ENCODE measurements at places on chromosomes 12 and 14.

GRCh38 chr12:124902916-124903315 lies 11.5 kb downstream of the UBC start:
- no peak for DNase-seq

- DNase-seq, result no peak
These were observed 9.4 kb downstream of the TRAFD1 start for GRCh38 chr12:112134731-112135130.

- DNase-seq, result peak; percentile 84
These were observed 193.4 kb downstream of the ERC1 start for GRCh38 chr12:1184402-1184801.

GRCh38 chr14:72518809-72519377 lies 375.0 kb downstream of the DPF3 start:
- DNase-seq, result no peak

DNA sequence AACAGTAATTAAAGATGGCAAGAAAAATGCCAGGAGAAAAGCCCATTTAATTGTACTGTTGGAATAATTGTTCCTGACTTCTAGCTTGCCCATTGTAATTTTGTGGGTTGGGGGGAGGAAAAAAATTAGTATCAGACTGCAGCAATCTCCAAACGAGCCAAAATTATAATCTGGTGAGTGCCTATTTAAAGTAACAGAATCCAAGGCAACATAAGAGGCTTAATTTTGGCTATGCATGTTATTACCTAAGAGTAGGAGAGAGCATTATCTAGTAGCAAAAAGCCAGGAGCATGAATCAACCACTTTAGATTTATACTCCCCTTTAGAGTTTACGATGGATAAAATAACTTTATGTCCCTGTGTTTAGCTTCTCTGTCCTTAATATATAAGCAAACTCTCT lies 14.6 kb upstream of the DENND5B start:
- no peak for DNase-seq

DNA sequence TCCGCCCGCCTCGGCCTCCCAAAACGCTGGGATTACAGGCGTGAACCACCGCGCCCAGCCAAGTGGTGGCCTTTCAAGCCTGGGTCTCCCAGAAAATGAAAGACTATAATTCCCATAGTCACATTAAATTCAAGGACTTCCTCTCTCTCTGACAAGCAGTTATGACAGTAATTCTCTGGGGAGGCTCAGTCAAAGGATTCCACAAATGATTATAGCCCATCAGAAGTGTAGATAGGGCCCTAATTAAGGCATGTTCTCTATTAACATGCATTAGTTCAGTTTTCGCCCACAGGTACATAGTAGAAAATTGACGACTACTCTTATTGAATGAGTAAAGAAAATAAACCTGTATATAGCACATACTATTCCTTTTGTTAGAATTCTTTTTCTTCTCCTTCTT lies 16.4 kb downstream of the PRMT8 start:
- no peak for DNase-seq

GRCh38 chr12:106090591-106091445 lies 47.9 kb downstream of the NUAK1 start:
- peak; percentile 95 for DNase-seq

DNA sequence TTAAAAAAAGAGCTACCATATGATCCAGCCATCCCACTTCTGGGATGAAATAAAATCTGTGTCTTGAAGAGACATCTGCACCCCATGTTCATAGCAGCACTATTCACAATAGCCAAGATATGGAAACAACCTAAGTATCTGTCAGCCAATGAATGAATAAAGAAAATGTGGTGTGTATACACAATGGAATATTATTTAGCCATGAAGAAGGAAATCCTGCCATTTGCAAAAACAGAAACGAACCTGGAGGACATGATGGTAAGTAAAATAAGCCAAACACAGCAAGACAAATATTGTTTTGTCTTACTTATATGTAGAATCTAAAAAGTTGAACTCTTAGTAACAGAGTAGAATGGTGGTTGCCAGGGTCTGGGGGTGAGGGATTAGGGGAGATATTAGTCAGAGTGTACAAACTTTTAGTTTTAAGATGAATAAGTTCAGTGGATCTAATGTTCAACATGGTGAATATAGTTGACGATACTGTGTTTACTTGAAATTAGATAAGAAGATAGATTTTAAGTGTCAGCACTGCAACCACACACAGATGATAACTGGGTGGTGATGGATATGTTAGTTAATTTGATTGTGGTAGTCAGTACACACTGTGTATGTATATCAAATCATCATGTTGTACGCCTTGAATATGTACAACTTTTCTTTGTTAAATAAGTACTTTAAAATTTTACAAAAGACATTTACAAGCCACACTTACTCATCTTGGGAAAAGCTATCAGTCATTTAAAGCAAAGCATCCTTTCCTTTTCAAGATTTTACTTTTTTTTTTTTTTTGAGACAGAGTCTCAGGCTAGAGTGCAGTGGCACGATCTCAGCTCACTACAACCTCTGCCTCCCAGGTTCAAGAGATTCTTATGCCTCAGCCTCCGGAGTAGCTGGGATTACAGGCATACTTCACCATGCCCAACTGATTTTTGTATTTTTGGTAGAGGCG lies 89.9 kb downstream of the BICD1 start:
- DNase-seq, result no peak

GRCh38 chr14:56963381-56963780 lies 153.1 kb upstream of the OTX2 start:
- no peak for DNase-seq

- no peak for DNase-seq
These were observed 483.0 kb upstream of the CCDC196 start for GRCh38 chr14:66003082-66003730.

DNA sequence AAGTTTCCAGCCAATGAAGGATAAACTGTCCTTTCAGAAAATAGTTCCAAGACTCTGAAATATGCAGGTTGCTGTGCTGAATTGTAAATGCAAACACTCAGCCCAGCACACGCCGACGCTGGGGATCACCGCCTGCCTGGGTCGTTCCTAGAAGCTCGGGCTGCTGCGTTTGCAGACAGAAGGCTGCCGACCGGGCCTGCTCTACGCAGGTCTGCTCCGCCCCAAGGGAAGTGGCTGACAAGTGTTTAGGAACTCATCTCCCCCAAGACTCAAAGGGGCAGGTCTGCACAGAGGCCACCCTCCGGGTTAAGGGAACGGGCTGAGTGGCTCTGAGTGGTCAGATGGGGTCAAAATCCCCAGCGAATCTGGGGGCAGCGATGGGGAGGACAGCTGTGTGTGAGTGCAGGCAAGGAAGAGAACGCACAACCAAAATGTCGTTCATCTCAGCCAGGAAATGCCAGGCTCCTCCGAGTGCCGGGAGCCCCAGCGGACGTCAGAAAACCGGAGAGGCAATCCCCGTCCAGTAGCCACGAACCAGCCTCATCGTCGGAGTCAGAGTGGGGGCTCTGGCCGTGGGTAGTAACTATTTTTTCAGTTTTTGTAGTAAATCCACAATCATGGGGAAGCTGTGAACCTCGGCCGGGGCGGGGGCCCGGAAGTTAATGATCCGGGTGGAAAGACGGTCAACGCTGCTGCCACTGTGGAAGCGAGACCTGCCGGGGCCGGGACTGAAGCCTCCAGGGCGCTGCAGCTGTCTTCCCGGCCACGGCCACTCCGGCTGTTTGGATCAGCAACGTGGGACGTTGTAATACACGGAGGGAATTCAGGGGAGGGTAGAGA lies 6.0 kb downstream of the GALNT9 start:
- no peak for DNase-seq

DNA sequence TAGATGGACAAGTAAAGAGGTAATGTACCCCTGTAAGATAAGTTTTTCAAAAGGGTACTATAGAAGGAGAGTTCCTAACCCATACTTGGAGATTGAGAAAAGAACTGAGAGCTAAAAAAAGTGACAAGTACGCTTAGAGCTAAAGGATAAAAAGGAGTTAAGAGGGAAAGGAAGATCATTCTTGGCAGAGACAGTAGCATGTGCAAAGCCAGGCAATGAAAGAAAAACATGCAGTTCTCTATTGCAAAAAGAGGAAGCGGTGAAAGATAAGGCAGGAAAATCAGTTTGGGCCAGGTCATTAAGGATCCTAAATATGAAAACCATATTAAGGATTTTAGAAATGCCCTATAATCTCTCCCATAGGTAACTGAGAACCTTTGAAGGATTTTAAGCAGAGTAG lies 500.4 kb upstream of the GARIN6 start:
- no peak for DNase-seq

- DNase-seq, result peak; percentile 28
These were observed 58.5 kb downstream of the SLC4A8 start for GRCh38 chr12:51482929-51483697.

- no peak for DNase-seq
These were observed 32.0 kb downstream of the PSEN1 start for GRCh38 chr14:73168274-73168673.

DNA sequence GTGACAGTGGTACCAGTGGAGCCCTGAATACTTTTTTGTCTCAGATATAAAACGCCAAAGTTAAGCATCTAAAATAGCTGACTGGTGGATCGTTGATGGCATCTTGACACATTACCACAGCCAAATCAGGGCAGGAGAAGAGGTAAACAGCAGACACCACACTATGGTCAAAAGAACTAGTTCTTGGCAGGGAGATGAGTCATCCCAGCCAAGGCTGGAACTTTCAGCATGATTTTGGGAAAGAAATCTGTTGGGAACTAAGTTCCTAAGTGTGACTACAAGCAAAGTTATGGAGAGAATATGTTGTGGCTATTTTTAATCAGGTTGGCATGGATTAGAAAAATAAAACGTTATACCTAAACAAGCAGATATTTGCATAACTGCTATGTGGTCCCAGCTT lies 36.9 kb downstream of the LGR5 start:
- DNase-seq, result peak; percentile 99

DNA sequence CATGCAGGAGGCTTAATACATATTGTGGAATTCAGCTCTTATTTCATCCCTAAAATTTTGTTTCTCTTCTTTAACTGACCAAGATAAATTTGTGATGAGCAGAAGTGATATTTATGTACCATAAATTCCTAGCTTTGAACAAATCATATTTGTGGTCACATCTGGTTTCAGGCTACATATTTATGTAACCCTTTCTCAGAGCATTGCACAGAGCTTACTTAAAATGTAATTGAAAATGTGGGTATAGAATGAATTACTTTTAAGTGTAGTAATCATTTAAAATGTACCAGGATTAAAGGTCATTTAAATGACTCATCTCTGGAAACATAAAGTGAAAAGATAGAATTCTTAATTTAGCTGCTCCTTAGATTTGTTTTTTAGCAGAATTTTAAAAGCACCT lies 129.9 kb upstream of the FRMD6 start:
- peak; percentile 96 for DNase-seq

DNA sequence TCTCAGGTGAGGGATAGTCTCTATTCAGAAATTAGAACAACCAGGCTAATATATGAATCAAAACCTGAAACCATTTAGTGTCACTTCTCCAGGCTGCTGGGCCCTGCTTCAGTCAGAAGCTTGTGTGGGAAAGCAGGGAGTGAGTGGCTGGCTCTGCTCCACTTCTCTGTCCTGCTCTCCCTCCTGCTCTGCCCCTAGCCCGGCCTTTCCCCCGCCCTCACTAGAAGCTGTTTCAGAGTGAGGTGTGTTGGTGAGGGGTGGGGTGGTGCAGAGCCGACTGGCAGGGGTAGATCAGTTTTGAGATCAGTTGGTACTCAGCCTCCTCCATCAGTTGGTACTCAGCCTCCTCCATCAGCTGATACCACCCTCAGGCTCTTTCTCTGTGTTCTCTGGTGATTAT lies 7.0 kb upstream of the PPP1R1A start:
- DNase-seq, result no peak

- DNase-seq, result no peak
These were observed 14.0 kb upstream of the STRAP start for GRCh38 chr12:15868186-15868585.

- DNase-seq, result peak; percentile 75
These were observed 142.8 kb downstream of the PAWR start for GRCh38 chr12:79547735-79548609.

- DNase-seq, result no peak
These were observed 250.0 kb upstream of the CLEC14A start for GRCh38 chr14:38505973-38506249.

DNA sequence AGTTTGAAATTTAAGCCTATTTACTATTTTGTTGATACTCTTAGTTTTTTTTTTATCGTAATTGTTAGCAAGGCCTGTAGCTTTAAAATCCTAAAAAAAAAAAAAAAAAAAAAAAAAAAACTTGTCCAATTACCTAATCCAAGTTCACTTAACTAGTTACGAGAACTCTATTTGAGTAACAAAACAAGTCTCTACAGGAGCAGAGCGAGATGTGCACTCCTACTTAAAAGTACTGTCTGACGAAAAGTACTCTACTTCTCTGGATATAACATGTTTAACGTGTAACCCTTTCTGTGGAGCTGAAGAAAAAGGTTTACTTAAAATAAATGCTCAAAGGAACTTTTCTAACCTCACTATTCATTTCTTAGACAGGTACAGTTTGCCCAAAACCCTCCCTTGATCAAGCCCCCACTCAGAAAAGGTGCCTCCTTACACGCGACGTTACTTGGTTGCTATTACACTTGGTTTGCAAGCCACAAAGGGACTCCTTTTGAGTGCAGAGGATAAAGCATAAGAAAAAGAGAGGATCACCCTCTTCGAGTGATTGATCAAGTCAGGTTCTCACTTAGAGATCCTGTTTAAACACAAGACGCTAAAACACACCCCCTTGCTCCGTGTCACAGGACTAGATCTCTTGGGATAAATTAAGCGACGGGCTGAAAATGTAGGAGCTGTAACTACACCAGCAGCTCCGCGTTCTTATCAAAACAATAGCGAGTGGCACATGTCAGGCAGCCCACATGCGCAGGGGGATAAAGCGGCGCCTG lies 2.2 kb downstream of the BAZ1A start:
- DNase-seq, result peak; percentile 12

- DNase-seq, result peak; percentile 69
These were observed 27.8 kb upstream of the SLC38A2 start for GRCh38 chr12:46400406-46400805.

DNA sequence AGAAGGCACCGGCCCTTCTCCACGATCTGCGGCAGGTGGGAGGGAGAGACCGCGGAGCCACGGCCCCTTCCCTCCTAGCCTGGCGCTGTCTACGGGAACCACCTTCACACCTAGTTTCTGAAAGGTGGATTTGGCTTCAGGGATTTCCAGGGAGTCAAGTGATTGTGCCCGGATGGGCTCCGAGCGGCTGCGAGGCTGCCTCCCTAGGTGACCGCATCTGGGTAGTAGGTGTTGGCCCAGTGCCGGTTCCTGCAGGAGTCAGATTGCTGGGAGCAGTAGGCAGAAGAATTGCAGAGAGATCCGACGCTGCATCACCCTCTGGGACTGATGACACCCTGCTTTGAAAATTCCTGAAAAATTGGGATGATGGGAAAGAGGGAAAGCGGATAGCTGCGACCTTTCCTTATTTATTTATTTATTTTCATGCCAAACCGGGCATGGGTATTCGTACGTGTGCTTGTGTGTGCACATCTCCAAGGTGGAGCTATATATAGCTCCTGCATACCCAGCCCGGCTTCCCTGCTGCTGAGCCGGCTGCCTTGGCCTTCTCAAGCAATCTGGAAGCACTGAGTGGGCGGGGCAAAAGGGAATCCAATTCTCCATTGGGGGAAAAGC lies 1.1 kb downstream of the CNTN1 start:
- no peak for DNase-seq

DNA sequence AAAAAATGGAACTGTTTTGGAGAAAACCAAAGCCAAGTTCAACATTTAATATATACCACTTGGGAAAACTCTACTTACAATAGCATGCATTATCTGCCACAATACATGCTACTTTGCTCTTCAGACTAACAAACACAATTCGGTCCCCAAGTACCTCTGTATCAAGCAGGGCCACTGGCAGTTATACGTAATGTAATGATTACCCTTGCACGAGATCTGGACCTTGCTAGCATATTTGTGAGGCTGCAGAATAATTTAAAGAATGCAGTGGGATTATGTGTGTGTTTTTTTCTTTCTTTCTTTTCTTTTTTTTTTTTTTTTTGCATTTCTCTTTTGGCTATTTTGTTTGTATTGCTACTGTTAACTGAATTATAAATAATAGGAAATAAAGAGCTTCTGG lies 22.8 kb upstream of the PYGL start:
- DNase-seq, result peak; percentile 76
